G401 (cell line): ENCODE measurements at places on chromosomes 3 and 15. TPM values are rescaled to one million over a fixed set of nuclear protein-coding genes. Genes with fewer than 3 reads are reported as not detected.

DNA sequence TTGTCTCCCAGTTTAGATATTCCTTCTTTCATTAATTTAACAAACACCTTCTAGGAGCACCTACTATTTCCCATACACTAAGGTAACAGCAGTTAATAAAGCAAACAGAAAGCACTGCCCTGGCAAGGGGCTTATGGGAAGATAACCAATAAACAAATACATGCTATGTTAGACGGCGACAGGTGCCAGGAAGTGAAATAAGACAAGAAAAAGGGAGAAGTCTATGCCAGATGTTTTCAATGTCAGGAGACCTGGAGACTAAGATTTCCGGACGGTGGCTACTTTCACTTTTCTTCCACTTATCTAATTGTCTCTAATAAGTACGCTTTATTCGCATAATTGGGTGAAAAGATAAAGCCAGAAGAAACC lies 32.5 kb upstream of the ZNF445 start:
- peak; percentile 22 for DNase-seq

GRCh38 chr15:92813485-92813884 lies 86.6 kb upstream of the CHD2 start:
- no peak for DNase-seq

DNA sequence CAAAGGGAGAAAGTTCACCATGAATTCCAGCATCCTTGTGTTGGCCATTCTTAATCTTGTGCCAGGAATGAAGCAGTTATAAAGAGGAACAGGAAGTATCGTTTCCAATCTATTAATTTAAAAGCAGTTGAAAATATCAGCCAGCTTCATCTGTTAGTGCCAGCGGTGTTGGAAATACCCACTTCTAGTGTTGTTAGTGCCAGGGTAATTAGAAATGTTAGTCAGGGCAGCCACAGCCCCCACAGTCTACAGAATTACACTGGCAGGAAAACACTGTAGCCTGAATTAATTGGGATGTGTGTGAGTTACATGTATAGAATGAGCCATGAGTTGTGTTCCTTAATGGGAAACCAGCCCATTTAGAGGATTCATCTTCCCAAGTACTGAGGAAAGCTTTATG lies 127.8 kb downstream of the GHSR start:
- no peak for DNase-seq

DNA sequence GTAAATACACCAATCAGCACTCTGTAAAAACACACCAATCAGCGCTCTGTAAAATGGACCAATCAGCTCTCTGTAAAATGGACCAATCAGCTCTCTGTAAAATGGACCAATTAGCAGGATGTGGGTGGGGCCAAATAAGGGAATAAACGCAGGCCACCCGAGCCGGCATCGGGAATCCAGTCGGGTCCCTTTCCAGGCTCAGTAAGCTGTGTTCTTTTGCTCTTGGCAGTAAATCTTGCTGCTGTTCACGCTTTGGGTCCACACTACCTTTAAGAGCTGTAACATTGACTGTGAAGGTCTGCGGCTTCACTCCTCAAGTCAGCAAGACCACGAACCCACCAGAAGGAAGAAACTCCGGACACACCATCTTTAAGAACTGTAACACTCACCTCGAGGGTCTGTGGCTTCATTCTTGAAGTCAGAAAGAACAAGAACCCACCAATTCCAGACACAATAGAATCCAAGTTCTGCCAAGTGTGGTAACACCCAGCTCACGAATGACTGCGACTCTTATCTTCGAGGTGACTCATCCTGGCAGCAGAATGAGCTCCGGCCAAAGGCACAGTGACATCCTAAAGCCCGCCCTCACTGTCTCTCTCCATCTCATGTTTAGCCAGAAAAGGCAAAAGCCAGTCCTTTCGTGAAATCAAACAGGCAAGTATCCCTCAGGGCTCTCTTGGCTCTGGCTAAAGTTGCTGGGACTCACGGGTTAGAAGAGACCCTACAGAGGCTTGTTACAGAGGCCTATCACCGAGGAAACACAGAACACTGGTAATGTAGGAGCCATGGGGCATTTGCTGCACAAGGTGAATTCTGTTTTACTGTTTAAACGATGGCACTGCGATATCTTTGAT lies 155.2 kb downstream of the FAM43A start:
- no peak for DNase-seq

DNA sequence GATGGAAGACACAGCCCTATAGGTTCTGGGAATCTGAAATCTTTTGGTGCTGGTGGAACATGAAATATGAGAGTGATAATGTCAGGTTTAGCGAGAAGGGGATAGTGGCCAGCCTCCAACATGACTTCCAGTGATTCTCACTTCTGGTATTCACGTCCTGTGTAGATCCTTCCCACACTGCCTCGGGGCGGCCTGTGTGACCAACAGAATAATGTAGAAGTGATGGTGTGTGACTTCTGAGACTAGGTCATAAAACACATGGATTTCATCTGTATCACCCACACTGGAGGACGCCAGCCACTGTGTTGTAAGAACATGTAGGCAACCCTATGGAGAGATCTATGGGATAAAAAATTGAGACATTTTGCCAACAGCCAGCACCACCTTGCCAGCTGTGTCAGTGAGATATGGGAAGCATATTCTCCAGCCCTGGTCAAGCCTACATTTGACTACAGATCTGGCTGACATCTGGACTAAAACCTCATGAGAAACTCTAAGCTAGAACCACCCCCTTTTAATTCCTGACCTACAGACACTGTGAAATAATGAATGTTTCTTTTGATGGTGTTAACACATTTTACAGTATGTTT lies 25.5 kb upstream of the NUDT16 start:
- no peak for DNase-seq

DNA sequence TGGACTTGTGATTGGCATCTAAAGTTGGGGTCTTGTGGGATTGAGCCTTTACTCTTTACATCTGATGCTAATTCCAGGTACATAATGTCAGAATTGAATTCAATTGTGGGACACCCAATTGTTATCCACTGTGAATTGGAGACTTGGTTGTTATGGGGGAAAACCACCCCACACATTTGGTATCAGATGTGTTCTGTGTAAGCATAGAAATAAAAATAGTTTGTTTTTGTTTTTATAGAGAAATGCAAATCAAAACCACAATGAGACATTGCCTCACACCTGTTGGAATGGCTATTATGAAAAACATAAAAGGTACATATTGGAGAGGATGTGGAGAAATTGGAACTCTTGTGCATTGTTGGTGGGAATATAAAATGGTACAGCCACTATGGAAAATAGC lies 58.5 kb downstream of the CPA3 start:
- DNase-seq: no peak

- DNase-seq: no peak
Measured at GRCh38 chr3:42678447-42678846, 6.9 kb upstream of the KLHL40 start.

- DNase-seq: no peak
Measured at GRCh38 chr3:152241142-152242017, 27.3 kb upstream of the MBNL1 start.

- no peak for DNase-seq
Measured at GRCh38 chr3:186352369-186352768, 9.7 kb downstream of the DGKG start.

DNA sequence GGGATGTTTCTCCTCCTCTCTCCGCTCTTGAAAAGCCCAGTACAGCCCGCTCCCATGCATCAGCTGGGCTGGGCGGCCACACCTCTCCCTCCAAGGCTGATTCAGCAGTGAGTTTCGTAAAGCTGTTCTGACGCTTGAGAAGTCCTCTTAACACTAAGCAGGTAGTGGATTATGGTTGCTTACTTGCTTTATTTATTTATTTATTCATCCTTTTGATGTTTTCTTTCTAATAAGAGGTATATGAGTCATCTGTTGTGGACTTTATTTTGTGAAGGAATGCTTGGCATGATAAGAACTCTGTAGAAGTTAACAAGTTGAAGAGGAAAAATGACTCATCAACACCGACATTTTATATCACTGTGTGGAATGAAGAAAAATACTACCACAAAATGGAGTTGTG lies 285.0 kb downstream of the SQOR start:
- DNase-seq: no peak

The CCR3 gene
- 1.1 and 11.5 TPM in 2 replicates for total RNA-seq

The ACVR2B gene
- total RNA-seq: 9.0 and 11.4 TPM in 2 replicates

The KLHL6 gene
- total RNA-seq: not detected in 2 replicates

The FBXL2 gene
- total RNA-seq: 18.5 and 23.2 TPM in 2 replicates
